ENCODE measurements at places on chromosomes 12 and 14. TPM values are rescaled to one million over a fixed set of nuclear protein-coding genes. Genes with fewer than 3 reads are reported as not detected.

The NUMB gene
- 53.4 TPM for total RNA-seq

The LIN7A gene
- 2.1 TPM for total RNA-seq

The MUCL1 gene
- not detected for total RNA-seq

The ETFBKMT gene
- total RNA-seq, result 0.69 TPM

The CLEC2A gene
- not detected for total RNA-seq

The METAP2 gene
- total RNA-seq, result 121 TPM

The HOXC9 gene
- not detected for total RNA-seq

The SYT1 gene
- total RNA-seq, result not detected

The APOLD1 gene
- 4.0 TPM for total RNA-seq

The GALNT16 gene
- total RNA-seq, result 0.02 TPM

The SMIM10L1 gene
- 11.3 TPM for total RNA-seq

The AQP2 gene
- not detected for total RNA-seq

The SMIM41 gene
- total RNA-seq, result not detected

The GLIPR1L2 gene
- not detected for total RNA-seq

The SAMD4A gene
- 1.8 TPM for total RNA-seq

The GPR84 gene
- total RNA-seq, result 2.3 TPM

The ATXN7L3B gene
- 25.4 TPM for total RNA-seq

The KIF26A gene
- total RNA-seq, result 0.17 TPM

The MYBPC1 gene
- total RNA-seq, result not detected

The TMEM63C gene
- total RNA-seq, result 1.6 TPM

The MAP3K9 gene
- total RNA-seq, result 3.5 TPM

The DPPA3 gene
- not detected for total RNA-seq

The CAND1 gene
- total RNA-seq, result 209 TPM

The ALG10 gene
- 28.5 TPM for total RNA-seq

The KCNH3 gene
- 1.6 TPM for total RNA-seq

Data from activated T-helper 1 cell treated with anti-CD3 and anti-CD28 coated beads, Interleukin-12 subunit alpha, Interleukin-12 subunit beta, Interleukin-2, Interleukin-4 antibody, amounts not matched to agents 30 ng/mL and 10 ng/mL and 1 ng/mL, durations not matched to agents 14 hours and 24 hours and 36 hours (primary cell).